Fibroblast of villous mesenchyme (primary cell): ENCODE measurements at places on chromosomes 16 and 17. TPM values are rescaled to one million over a fixed set of nuclear protein-coding genes. Genes with fewer than 3 reads are reported as not detected.
A peak's percentile ranks its signal among the peaks of the same experiment; 100 is the strongest.

Gene NGFR
- total RNA-seq = under 0.01 TPM in 2 replicates

Gene SAP30BP
- 58.9 and 60.0 TPM in 2 replicates for total RNA-seq

DNA sequence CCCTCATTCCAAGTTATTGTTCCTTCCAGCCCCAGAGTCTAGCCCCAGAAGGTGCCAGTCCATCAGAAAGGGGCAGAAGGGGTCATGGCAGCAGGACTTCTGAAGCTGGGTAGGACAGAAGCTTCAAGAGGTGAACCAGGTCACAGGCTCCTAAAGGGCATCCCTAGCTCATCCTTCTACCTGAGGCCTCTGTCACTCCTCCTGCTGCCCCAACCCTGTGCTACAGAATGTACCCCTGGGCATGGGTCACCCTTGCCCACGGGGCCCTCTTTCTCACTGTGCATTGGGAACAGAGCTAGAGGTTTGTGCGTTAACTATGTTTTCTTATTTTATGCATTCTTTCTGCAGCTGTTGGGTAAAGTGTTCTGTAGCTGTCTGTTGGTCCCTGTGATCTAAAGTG is 46.5 kb downstream of the DNAH17 start:
- no peak for DNase-seq

DNA sequence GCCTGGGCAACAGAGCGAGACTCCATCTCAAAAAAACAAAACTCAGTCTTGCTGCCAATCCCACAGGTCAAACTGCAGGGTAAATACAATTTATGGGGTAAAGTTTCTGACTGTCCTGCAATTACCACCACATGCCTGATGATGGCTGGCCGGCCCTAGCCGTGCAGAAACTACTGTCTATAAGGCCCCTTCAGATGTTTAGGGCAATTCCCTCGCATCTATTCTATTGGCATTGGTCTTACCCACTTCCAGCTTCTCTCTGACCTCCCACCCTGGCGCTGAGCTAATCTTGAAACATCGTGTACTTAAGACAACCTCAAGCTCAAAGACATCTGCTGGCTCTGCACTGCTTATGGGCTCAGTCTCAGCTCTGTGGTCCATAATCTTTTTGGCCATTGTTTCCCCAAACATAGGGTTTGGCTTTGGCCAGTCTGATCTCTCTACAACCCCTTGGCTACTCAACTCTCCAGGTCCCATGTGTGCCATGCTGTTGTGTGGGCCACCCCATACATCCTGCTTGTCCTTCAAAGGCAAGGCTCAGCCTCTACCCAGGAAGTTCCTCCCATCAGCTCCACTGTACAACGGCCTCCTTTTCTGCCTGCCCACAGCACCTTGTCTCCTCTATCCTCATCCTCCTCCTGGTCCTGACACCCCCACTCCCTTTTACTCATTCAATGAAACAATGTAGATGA is 16.6 kb downstream of the MAP3K14 start:
- no peak for DNase-seq

Gene MPV17L
- total RNA-seq = 0.64 and 1.3 TPM in 2 replicates

Gene PDILT
- not detected in 2 replicates for total RNA-seq

GRCh38 chr16:84183911-84184591 is 2.8 kb downstream of the TAF1C start:
- no peak for DNase-seq

GRCh38 chr17:30212750-30213149 is 22.7 kb downstream of the SLC6A4 start:
- DNase-seq = no peak

DNA sequence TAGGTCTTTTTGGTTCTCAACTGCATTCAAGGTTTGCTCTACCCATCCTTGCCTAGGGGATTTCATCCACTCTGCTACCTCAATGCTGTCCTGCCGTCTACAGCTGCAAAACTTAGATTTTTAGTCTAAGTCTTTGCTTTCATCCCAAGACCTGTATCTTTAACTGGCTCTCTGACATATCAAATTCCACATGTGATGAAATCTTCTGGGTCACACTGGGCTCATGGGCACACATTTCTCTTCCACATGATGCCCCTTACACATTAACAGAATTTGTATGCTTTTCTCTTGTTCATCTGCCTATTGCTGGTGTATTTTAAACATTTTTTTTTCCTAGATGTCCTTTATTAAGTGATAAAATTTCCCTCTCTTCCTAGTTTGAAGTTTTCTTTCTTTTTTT is 39.6 kb downstream of the MAF start:
- no peak for DNase-seq

DNA sequence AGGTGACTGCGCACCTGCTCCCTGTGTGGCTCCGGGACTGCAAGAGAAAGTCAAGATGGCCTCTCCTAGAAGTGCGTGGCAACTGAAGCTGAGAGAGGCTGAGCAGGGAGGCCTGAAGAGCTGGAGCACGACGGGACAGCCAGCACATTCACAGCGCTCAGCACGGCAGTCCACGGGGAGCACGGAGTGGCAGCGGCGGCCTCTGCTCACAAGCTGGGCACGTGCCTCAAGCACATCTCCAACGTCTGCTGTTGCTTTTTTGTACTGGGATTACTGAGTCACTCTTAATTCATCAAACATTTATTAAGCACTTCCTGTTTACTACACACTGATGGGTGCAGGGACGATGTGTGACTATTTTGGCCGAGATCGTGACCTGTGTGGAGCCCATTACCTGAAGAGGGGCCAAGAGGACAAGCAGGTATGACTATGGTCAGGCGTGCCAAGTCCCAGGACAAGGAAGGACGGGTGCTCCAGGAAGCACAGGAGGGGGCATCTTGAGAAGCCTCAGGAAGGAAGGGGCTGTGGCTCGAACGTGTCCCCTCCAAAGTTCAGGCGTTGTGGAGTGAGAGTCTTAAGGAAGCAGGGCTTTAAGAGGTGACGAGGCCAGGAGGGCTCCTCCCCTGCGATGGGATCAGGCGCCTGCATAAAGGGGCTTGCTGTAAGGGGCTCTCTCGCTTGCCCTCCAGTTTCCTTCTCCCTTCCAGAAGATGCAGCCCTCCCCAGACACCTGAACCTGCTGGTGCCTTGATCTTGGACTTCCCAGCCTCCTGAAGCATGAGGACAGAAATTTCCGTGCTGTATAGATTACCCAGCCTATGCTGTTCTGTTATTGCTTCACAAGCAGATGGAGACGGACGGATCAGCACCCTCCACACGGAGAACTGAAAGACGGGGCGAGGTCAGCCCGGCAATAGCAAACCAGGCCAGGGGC is 105.8 kb downstream of the ADCY9 start:
- DNase-seq = no peak

DNA sequence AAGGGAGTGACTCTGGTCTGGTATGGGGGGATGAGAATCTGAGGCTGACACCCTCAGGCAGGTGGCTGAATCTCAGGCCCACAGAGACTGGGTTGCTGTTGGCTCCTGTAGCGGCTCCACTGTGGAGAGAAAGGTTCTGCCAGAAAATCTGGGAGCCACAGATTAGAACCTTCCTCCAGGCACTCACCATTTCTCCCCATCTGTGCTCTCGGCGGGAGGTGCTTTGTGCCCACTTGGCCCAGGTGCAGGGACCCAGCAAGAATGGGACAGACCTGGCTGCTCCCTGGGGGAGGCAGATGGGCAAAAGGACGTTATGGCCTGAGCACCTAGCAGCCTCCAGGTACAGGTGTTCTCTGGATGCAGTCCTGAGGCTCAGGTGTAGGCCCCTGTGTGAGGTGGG is 20.1 kb downstream of the RAB11FIP3 start:
- no peak for DNase-seq

DNA sequence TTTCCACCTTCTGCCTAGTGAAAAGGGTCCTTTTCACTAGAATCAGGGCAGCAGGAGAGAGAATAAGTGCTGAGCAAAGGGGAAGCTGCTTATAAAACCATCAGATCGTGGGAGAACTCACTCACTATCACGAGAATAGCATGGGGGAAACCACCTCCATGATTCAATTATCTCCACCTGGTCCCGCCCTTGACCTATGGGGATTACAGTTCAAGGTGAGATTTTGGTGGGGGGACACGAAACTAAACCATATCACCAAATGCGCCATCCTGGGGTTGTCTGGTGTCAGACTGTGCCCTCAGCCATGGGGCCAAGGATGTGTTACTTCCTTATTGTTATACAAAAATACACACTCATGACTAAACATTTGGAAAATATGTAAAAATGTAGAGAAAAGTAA is 10.4 kb upstream of the KATNB1 start:
- no peak for DNase-seq

DNA sequence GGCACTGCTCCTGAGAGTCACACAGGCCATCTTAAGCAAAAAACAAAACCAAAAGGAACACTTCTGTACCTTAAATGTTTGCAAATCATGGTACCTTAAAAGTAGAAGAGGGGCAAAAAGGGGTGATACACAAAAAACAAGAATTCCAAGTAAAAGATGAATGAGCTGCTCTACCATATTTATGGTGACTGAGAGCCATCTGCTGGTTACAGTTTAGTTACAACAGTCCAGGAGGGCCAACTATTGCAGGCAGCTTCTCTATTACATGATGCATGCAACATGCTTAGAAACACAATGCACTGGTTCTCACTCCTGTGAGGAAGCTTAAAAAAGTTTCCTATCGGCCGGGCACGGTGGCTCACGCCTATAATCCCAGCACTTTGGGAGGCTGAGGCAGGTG is 53.5 kb downstream of the STX8 start:
- peak; percentile 60 for DNase-seq

Gene SOX9
- 1.3 and 1.7 TPM in 2 replicates for total RNA-seq

- DNase-seq = peak; percentile 34
Measured at GRCh38 chr16:68889508-68890150, 46.3 kb downstream of the TANGO6 start.

Gene PTX4
- 0.32 and 0.43 TPM in 2 replicates for total RNA-seq

Gene KRTAP4-3
- not detected in 2 replicates for total RNA-seq

- DNase-seq = no peak
Measured at GRCh38 chr17:9833922-9834321, 8.2 kb downstream of the GLP2R start.

DNA sequence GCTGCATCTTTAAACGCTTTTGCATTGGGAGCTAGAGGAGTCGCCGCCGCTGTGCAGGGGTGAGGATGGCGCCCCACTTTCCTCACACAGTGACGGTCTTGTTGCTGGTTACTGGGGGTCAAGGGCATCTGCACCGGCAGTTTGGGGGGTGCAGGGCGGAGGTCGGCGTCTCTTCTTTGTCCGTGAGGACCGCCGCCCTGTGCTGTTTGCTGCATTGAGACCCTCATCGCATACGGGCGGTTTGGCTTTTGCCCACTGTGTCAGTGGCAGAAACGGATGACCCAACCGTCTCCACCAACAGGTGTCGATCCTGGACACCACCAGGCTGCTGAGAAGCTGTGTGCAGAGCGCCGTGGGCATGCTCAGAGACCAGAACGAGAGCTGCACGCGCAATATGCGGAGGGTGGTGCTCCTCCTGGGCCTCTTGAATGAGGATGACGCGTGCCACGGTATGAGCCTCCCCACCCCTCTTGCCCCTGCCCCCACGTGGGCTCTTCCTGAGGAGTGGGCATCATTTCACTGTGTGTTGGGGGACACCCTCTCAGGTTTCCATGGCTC is 61.2 kb upstream of the ENDOV start:
- DNase-seq = no peak

DNA sequence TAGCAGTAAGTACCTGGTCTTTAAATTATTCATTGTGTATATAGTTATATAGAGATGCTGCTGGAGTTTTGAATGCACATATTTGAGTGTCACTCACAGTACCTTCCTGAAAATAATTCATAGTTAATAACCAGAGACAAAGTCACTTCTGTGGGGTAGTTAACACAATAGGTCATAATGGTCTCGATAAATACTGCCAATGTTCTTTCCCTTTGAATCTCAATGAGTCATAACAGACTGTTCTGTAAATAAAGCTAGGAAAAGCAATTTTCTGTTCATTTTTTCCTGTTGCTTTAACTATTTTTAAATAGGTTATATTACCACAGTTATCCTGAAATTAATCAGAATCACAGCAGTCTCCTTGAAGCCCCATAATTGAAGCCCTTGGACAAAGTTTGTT is 87.2 kb downstream of the MAP2K4 start:
- DNase-seq = peak; percentile 13

DNA sequence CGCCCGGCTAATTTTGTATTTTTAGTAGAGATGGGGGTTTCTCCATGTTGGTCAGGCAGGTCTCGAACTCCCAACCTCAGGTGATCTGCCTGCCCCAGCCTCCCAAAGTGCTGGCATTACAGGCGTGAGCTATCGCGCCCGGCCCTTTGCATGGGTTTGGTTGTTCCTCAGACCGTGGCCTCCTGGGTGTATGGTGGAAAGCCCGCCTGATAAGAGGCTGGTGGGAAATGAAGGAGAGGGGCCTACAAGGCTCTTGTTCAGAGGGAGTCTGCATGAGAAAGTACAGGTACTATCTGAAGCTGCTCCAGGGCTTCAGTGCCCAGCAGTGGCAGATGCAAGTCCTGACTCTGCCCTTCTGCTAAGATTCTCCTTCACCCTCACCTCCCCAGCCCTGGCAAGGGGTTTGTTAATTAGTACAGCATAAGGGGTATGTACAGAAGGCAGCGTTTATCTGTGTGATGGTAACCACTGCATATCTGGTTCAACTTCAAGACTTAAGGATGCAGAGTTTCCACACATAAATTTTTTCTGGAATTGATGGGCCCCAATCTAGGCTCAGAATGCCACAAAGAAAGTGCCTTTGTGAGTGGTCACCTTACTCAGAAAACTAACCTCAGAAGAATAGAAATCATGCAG is 24.2 kb downstream of the GRB7 start:
- DNase-seq = no peak

DNA sequence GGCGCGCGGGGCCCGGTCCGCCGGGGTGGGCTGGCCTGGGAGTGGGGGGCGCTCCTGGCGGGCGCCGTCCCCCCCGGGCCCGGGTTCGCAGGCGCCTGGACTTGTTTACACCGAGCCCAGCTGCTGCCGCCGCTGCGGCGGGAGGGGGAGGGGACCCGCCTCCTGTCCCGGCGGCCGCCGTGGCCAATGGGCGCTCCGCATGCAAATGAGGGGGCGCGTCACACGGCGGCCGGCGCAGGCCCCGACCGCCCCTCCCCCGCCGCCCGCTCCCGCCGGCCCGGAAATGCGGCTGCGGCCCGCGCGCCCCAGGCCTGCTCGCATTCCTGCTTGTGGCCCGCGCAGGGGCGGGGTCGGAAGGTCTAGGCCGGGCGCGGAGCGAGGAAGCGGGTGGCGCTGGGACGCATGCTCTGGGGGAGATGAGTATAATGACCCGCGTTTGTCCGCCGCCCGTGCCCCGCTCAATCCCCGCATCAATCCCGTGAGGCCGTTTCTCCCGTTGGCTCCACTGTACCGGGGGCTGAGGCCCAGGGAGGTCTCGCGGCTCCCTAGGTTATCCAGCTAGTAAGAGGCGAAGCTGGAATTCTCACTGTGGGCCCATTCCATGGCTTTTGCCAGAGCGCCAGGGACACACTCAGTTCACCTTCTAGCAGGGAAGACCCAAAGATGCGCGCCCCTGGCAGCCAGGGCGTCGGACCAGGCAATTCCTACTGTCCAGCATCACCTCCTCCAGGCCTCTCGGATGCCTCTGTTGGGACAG is at the start of gene YPEL3:
Gene YPEL3 (minus strand): TSS at position 109 of the 757 bp plus-strand sequence. CDS start 731 bp downstream, outside the sequence.
- peak; percentile 93 for DNase-seq
